ENCODE measurements at places on chromosomes 7 and 10.

- no peak for DNase-seq
Measured at GRCh38 chr10:104802941-104803340, 161.9 kb downstream of the SORCS3 start.

DNA sequence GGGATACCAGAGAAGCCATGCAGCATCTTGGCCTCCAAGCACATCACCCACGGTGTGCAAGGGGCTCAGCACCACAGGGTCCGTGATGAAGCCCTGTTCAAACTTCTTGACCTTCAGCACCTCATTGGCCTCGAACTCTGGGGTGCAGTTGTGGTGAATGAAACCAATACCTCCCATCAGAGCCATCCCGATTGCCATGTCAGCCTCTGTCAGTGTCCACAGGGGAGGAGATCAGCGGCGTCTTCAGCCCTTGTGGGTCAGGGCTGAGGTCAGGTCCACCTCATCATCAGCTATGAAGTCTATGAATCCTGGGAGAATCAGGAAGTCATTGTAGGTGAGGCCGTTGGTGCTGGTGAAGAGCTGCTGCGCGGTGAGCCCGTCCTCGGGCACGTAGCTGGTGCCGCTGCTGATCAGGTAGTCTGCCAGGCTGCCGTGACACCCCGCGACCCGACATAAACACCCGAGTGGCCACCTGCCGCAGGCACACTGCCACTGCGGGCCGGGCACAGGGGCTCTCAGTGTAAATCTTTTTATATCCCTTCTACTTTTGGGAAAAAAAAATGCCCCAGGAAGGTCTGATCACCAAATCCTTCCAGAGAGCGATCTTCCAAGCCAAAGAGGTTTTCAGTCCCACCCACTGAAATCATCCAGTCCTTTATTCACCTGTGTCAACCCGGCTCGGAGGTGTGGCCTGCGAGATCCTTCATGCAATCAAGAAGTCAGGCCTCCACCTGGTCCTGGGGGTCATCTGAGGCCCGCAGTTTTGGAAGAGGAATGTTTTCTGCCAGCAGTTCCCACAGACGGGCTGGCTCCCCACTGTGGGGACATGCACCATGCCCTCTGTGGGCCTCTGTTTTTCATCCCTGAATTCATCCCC, 144.1 kb upstream of the KCNMA1 start:
- DNase-seq, result no peak

DNA sequence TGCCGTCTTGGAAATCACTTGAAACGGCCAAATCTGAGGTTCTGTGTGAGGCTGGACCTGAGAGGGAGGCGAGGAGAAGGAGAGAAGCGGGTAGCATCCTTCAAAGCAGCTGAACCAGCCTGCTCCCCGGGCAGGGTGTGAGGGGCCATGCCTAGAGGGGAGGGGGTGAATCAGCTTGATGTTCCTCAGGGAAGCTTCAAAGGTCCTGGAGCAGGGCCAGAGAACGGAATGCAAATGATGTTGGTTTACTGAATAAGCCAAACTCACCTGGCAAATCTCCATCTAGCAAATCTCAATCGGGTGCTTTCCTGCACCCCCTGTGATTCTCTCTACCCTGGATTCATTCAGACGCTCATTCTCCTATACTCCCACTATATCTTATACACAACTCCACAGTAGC, 226.9 kb downstream of the WDR11 start:
- no peak for DNase-seq

DNA sequence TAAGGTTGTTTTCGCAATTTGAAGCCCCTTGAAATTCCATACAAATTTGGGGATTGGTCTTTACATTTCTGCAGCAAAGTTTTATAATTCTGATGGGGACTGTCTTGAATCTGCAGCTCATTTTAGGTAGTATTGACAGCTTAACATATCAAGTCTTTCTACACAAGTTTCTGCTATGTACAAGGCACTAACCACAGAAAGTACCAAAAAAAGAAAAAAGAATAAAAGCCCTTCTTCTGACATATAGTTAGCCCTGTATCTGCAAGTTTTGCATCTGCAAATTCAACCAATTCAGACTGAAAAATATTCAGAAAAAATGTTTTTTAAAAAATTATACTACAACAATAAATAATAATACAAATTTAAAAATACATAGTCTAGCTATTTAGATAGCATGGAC, 15.3 kb downstream of the POT1 start:
- no peak for DNase-seq

DNA sequence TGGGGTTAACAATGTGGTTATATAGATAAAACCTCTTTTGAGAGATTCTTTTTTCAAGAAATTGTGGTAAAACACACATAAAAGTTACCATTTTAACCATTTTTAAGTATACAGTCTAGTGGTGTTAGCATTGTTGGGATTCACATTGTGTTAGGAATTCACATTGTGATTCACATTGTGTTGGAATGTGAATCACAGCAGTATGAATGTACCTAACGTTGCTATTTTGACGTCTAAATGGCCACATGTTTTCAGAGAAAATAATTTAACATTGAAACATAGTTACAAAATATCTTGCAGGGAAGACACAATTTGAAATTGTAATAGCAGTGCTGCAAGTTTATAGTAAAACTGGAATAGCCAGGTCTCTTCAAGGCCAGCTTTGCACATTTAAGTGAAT, 129.0 kb downstream of the BICC1 start:
- DNase-seq, result no peak

- DNase-seq, result no peak
Measured at GRCh38 chr10:103472005-103472404, 7.0 kb downstream of the CALHM3 start.

DNA sequence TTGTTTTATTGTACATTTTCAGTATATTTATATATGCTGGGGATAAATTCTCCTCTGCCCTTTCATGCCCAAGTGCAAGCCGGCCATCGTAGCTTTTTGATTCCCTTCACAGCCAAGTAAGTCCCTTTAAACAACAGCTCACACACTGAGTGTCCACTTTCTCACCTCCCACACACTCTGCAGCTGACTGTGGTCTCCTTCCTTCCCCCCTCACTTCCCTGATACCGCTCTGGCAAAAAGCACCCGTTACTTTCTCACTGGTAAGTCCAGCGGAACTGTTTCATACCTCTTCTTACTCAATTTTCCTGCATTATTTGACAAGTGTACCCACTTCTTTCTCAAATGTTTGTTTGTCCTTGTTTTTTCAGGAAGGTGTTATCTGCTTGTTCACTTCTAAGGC, 35.2 kb downstream of the MGAM start:
- no peak for DNase-seq

DNA sequence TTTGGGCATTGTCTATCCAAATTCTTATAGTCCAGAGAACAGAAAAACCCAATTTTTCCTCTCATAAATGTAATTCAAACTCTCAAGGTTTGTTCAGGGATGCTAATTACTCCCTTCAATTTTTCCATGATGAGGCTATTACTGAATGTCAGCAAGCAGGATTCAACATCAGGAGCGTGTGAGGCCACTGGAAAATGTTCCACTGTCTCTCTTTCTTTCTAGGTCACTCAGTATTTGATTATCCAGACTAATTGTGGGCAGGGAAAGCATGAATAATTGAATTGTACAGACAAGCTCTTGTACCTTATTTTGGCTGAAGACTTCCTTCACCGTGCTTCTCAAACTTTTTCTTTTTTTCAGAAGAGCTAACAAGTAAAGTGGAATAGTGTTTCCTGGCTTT, 30.7 kb downstream of the THNSL1 start:
- DNase-seq, result no peak

DNA sequence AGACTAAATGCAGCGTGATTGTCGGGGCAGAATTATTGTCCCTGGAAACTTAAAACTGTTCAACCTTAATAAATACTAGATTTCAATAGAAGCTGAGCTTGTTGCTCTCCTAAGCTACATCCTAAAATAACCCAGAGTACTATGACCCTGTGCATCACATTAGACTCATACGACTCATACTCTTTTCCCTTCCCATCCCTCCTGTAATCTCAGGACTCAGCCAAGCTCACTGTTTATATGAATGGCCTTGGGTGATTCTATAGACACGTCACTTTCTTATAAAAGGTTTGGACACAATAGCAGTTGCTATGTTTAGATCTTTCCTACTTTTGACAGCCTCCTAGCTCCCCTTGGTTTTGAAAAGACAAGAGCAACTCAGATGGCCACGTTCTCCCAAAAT, 17.2 kb downstream of the TCF7L2 start:
- DNase-seq, result peak; percentile 11

DNA sequence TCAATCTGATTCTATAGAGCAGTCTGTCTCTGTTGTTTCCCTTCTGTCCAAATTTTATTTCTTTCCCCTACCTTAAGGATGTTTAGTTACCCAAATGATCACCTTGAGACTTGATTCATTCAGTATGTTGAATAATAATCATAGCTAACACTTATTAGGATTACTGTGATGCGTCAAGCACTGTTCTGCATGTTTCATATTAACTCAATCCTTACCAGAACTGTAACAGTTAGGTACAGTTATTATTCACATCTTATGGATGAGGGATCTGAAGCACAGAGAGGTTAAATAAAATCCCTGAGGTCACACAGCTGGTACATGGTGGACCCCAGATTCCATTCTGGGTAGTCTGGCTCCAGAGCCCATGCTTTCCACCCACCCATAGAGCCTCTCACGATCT, 97.9 kb upstream of the SAMD8 start:
- DNase-seq, result no peak
